CD8-positive, alpha-beta memory T cell (primary cell): ENCODE measurements at places on chromosomes 7 and 10.

GRCh38 chr7:158248816-158249215, 338.8 kb downstream of the PTPRN2 start:
- no peaks in the 10 kb centered on the region for H3K36me3 ChIP-seq
- DNase-seq: no peak
- no peaks in the 10 kb centered on the region for H3K4me1 ChIP-seq
- H3K4me3 ChIP-seq: no peak overlapping the region
- H3K27me3 ChIP-seq: no peaks in the 10 kb centered on the region

DNA sequence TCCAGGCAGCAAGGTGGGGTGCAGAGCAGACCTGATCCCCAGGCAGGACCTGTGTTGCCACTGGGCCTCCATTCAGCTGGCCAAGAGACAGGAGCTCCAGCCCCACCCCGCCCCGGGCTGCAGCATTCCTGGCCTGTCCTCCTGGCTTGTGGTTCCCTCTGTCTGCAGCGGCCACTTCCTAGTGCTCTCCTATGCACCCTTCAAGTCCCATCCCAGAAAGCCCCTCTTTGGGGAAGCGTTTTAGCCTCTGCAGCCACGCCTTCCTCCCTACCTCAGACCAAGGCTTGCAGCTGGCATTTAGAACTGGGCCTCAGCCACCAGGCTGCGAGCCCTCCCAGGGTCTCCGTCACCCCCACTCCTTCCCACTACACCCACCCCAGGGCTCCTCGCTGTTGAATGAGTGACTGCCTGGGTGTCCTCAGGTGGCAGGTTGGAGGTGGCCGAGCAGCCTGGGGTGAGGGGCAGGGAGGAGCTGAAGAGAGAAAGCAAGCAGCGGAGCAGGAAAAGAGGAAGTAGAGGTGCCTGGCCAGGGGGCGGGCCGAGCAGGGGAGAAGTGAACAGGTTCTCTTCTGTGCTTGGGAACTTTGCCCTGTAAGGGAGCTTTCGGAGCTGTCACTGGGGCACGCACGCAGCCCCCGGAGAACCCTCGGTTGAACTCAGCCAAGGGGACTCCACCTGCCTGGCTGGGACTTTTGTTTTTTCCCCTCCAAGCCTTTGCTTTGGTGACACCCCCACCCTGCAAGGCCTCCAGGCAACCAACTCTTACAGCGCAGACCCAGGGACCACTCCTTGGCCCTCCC, 109.1 kb upstream of the TNRC18 start:
- H3K36me3 ChIP-seq: peaks cover 18% of the 10 kb centered on the region
- no peaks in the 10 kb centered on the region for H3K27me3 ChIP-seq
- H3K27ac ChIP-seq: peak overlapping the region; percentile 82
- peak overlapping the region; percentile 97 for H3K4me3 ChIP-seq
- peaks cover 20% of the 10 kb centered on the region for H3K4me1 ChIP-seq
- peak; percentile 65 for DNase-seq

GRCh38 chr10:25039531-25039930, 23.1 kb downstream of the THNSL1 start:
- H3K27ac ChIP-seq: no peak overlapping the region
- H3K4me3 ChIP-seq: no peak overlapping the region
- no peaks in the 10 kb centered on the region for H3K27me3 ChIP-seq

GRCh38 chr7:1666823-1667565, 3.1 kb upstream of the ELFN1 start:
- no peak for DNase-seq
- H3K4me3 ChIP-seq: no peak overlapping the region
- no peaks in the 10 kb centered on the region for H3K4me1 ChIP-seq
- H3K27me3 ChIP-seq: peaks cover 24% of the 10 kb centered on the region
- H3K27ac ChIP-seq: no peak overlapping the region
- no peaks in the 10 kb centered on the region for H3K36me3 ChIP-seq

DNA sequence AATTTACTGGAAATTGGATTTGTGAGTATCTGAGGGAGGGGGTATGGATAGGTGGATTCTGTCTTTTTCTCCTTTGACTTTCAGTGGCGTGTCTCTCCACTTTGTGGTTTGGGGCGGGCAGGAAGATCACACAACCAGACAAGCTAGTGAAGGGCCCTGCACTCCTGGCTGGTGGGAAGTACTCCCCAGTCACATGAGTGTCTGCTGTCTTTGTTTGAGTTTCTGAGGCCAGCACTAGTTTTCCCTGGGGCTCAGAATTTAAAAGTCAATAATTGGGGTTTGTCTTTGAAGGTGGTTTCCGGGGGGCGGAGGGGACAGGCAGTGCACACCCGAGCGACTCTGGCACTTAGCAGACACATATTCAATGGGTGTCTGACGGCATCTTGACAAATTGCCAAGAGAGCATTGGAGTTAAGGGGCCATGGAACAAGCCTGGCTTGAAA, 120.1 kb downstream of the WDFY4 start:
- H3K4me1 ChIP-seq: peaks cover 47% of the 10 kb centered on the region
- H3K27me3 ChIP-seq: no peaks in the 10 kb centered on the region
- no peak overlapping the region for H3K27ac ChIP-seq
- H3K36me3 ChIP-seq: no peaks in the 10 kb centered on the region
- no peak overlapping the region for H3K4me3 ChIP-seq

DNA sequence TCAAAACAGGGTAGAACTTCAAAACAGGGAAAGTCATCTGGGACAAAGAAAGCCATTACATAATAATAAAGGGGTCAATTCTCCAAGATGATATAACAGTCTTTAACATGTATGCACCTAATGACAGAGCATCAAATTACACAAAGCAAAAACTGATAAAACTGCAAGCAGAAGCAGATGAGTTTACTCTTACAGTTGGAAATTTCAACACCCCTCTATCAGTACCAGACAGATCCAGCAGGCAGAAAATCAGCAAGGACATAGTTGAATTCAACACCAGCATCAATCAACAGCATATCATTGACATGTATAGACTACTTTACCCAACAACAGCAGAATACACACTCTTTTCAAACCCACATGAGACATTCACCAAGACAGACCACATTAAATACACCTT, 233.0 kb upstream of the NEBL start:
- no peak for DNase-seq
- no peak overlapping the region for H3K27ac ChIP-seq
- no peak overlapping the region for H3K4me3 ChIP-seq
- H3K27me3 ChIP-seq: no peaks in the 10 kb centered on the region
- no peaks in the 10 kb centered on the region for H3K36me3 ChIP-seq

DNA sequence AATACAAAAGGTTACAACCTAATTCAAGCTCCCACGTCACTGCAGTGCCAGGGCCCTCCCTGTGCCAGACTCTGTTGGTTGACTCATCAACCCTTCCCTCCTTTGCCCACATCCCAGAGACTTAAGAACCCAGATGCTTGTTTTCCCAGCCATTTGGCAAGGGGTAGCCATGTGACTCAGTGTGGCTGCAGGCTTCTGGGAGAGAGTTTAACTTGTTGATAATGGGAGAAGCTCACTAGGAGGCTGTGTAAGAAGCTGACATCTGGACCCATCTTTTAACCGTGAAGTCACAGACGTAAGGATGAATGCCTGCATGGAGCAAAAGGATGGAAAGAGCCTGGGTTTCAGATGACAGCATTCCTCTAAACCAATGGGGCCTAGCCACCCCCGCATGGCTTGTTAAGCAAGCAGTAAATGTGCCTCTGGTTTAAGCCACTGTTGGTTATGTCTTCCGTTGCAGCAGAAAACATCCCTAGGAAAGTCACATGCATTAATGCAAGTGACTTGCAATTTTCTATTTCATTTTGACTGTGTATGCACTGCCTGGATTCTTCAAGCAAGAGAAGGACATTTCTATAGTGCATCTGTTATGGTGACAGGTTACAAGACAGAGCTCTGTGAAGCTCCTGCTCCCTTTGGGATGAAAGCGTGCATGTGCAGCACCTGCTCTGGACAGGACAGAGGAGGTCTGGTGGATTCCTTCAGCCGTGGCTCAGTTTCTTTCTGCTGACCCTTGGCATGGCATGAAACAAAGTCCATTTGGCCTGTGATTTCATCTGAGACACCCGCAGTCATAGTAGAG, 57.5 kb upstream of the CREB5 start:
- DNase-seq: no peak
- no peaks in the 10 kb centered on the region for H3K4me1 ChIP-seq
- H3K27ac ChIP-seq: no peak overlapping the region

- peaks cover 2% of the 10 kb centered on the region for H3K4me1 ChIP-seq
- H3K27me3 ChIP-seq: no peaks in the 10 kb centered on the region
- DNase-seq: no peak
- H3K4me3 ChIP-seq: no peak overlapping the region
Measured at GRCh38 chr10:102720337-102720736, 5.9 kb downstream of the SFXN2 start.

DNA sequence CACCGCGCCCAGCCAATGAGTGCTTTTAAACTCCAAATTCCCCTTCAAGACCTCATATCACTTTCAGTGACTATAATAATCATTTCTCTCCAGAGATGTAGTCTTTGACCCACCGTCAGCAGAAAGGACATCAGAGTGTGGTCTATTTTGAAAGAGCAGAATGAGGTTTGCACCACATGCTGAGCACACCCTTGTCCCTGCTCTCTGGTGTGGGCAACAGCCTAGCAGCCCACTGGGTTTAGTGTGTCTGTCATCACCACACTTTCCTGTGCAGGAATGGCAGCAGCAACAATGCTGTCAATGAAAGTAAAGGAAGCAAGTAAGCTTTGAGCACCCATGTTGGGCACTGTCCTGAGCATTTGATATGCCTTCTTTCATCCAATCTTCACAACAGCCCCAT, 122.4 kb downstream of the PLXNA4 start:
- no peaks in the 10 kb centered on the region for H3K27me3 ChIP-seq
- no peaks in the 10 kb centered on the region for H3K36me3 ChIP-seq
- peaks cover 44% of the 10 kb centered on the region for H3K4me1 ChIP-seq
- no peak overlapping the region for H3K27ac ChIP-seq

DNA sequence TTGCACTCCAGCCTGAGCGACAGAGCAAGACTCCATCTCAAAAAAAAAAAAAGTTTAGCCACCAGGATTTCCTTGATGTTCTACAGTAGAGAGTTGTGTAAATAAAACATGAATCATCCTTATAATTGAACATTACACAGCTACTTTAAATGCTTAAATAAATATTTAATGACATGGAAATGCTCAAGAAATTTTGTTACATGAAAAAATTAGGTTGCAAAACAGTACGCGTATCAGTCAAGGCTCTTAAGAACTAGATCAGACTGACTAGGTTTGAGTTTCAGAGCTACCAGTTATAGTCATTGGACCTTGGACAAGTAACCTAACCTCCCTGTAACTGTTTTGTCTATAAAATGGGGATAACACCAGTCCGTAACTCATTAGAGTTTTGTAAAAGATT, 38.7 kb upstream of the GSAP start:
- H3K4me3 ChIP-seq: no peak overlapping the region
- peaks cover 4% of the 10 kb centered on the region for H3K27me3 ChIP-seq
- no peaks in the 10 kb centered on the region for H3K4me1 ChIP-seq

DNA sequence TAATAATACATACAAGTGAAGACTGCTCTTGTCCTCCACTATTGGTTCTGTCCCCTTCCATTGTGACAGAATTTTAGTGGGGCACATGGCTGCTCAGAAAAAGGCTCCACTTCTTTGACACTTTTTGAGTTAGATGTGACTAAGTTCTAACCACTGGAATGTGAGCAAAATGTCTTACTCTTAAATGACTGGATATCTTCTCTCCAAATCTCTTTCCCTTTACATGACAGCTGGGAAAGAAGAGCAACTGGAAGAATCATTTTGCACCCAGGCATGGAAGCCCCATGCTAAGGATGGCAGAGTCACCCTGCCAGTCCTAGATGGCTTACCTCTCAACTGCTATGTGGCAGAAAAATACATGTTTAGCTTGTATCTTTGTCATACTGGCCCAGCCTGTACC, 97.7 kb downstream of the CACNA2D1 start:
- H3K36me3 ChIP-seq: no peaks in the 10 kb centered on the region
- no peak for DNase-seq
- H3K4me3 ChIP-seq: no peak overlapping the region
- H3K4me1 ChIP-seq: no peaks in the 10 kb centered on the region

DNA sequence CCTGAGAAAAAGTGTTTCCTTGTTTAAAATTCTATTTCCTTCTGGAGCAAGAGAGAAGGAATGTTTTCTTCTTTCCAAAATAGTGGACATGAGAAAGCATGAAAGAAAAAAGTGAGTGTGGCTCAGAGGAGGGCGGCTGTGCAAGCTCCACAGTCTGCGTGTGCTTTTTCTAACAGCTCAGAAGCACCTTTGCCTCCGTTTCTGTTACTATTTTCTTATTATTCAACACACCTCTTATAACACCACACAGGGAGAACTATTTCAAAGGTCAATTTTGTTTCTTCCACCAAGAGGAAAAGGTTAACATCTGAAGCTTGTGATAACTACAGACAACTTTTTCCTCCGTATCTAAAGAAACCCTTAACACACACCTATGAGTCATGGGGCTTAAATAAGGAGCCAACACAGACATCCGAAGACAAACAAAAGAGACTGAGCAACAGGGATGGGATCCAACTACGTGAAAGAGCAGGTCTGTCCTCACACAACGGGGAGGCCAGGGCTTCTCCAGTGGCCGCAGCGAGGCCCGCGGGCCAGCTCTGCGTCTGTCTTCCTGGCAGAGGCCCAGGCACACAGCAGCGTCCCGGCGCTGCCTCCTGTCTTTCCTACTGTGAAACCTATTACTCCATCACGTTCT, 36.2 kb upstream of the NCAPG2 start:
- H3K4me3 ChIP-seq: no peak overlapping the region
- H3K4me1 ChIP-seq: no peaks in the 10 kb centered on the region
- no peak for DNase-seq
- H3K27ac ChIP-seq: no peak overlapping the region
- no peaks in the 10 kb centered on the region for H3K27me3 ChIP-seq

DNA sequence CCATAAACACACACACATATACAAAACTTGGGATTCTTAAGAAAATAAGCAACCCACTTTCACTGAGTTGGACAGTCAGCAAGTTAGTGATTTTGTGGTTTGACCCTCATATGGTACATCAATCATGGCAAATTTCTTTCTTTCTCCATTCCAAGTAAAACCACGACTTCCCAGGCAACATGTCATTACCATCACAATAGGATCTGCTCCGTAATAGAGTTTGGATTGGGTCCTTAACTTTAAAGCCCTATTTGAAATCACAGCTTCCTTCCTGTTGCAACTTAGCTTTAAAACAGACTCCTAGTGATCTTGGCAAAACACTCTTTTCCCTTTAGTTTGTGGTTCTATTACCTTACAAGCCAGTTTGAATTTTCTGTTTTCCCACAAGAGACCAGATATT, 483.6 kb downstream of the INHBA start:
- no peaks in the 10 kb centered on the region for H3K36me3 ChIP-seq
- H3K27ac ChIP-seq: no peak overlapping the region
- no peaks in the 10 kb centered on the region for H3K27me3 ChIP-seq
- DNase-seq: no peak
- H3K4me3 ChIP-seq: no peak overlapping the region

DNA sequence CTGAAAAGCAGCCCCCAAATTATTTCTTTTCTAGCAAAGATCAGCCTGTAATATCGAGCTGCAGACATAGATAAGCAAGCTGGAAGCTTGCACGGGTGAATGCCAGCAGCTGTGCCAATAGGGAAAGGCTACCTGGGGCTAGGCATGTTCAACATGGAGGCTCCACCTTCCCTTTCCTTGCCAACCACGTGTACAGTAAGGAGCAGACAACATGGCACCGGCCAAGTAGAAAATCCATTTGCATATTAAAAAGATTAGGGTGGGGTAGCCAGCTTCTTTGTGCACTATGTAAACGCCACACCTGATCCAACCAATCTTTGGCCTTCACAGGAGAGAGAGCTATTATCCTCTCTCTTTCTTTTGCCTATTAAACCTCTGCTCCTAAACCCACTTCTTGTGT, 56.7 kb upstream of the SEPHS1 start:
- H3K27me3 ChIP-seq: no peaks in the 10 kb centered on the region
- H3K4me3 ChIP-seq: no peak overlapping the region
- no peaks in the 10 kb centered on the region for H3K4me1 ChIP-seq
- H3K27ac ChIP-seq: no peak overlapping the region
